HFFc6 (cell line): ENCODE measurements at places on chromosomes 16 and 17. TPM values are rescaled to one million over a fixed set of nuclear protein-coding genes. Genes with fewer than 3 reads are reported as not detected.

The GLTPD2 gene
- not detected in 3 replicates for total RNA-seq

The LRRC37A gene
- total RNA-seq: 0.71 and 1.0 TPM in 2 replicates

The RSPRY1 gene
- total RNA-seq: 40.8 to 47.7 TPM (median 46.2 TPM) in 3 replicates

DNA sequence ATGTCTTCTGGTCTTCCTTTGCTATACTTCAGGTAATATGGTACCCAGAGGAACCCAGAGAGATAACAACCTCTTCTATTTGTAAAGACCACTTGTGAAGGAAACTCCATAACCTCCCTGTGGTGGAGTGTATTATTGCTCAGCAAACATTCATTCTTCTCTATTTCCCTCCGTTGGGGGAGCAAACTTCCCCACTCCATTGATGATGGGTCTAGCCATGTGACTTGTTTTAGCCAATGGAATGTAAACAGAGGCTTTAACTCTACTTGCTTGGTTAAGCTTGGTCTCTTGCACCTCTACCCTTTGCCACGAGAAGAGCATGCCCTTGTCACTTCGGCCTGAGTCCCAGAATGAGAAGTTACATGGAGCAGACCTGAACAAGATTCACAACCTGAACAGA, 30.0 kb upstream of the SKAP1 start:
- no peak for DNase-seq

DNA sequence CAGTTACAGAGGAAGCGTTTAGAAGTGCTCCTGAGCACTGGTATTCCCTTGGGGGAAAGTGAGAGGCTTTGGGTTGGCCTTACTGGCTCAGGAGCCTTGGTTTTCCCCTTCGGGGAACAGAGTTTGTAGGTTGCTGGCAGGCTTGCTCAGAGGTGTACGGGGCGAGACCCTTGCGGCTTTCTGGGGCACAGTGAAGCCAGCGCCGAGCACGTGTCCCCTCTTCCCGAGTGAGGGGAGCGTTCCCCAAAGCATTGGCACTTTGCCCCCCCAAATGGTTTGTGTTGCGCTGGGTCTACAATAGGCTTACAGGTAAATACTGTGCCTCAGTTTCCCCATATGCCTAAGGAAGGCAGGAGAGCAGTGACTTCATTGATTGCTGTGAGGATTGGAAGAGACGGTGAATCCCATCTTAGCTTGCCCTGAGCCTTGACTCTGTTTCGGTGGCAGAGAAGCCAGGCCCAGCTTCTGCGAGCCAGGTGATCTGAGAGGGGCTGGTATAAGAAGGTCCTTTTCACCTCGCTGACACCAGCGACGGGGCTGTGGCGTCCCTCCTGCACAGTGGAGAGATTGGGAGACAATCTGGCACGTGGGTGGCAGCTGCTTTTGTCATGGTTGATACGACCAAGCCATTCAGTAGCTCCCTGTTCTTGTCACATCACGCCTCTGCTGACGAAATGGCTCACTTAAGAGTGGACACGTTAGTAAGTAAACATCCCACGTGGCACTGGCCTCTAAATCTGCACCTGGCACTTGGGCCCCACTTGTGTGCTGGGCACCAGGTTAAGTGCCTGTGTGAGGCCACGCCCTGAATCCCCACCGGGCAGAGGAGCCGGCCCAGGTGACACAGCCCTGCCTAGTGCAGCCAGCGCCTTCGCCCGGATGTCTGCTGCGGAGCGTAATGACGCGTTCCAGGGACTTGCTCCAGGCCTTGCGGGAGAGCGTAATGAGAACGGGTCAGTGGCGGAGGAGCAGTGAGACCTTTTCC, 55.0 kb downstream of the MEAK7 start:
- DNase-seq: no peak
